ENCODE measurements at places on chromosomes 2 and 18. TPM values are rescaled to one million over a fixed set of nuclear protein-coding genes. Genes with fewer than 3 reads are reported as not detected.

DNA sequence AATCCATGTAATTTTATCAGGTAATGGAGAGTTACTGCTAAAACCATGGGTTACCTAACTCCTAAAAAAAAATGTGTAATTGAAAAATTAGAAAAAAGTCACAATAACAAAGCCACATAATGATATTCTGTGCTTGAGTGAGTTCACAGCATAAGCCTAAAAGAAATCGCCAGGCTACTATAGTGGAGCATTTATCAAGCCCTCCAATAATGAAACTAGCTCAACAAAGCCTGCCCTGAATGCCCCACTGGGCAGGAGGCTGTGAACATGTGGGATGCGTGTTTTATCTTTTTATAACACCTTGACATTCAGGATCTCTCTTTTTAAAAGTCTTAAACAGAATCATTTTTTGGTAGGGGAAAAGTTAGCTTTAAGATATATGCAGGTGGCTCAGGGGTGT is 86.3 kb downstream of the KCTD18 start:
- peaks cover 52% of the 10 kb centered on the region for H3K36me3 ChIP-seq
- peaks cover 24% of the 10 kb centered on the region for H3K4me1 ChIP-seq
- DNase-seq, result no peak
- no peaks in the 10 kb centered on the region for H3K27me3 ChIP-seq
- H3K27ac ChIP-seq, result no peak overlapping the region

GRCh38 chr2:44148999-44149398 is 19.7 kb upstream of the PPM1B start:
- H3K36me3 ChIP-seq, result 0 out of 2 replicates have a peak, but pooled peaks cover 8% of the 10 kb centered on the region
- H3K27ac ChIP-seq, result no peak overlapping the region
- no peak for DNase-seq
- no peak overlapping the region for H3K4me3 ChIP-seq
- no peaks in the 10 kb centered on the region for H3K27me3 ChIP-seq

- H3K27me3 ChIP-seq, result no peaks in the 10 kb centered on the region
- H3K4me3 ChIP-seq, result no peak overlapping the region
- H3K27ac ChIP-seq, result no peak overlapping the region
- H3K4me1 ChIP-seq, result no peaks in the 10 kb centered on the region
- H3K36me3 ChIP-seq, result no peaks in the 10 kb centered on the region
Observed at GRCh38 chr2:240601831-240602160, 15.3 kb downstream of the CAPN10 start.

Gene MEP1B
- not detected for total RNA-seq

DNA sequence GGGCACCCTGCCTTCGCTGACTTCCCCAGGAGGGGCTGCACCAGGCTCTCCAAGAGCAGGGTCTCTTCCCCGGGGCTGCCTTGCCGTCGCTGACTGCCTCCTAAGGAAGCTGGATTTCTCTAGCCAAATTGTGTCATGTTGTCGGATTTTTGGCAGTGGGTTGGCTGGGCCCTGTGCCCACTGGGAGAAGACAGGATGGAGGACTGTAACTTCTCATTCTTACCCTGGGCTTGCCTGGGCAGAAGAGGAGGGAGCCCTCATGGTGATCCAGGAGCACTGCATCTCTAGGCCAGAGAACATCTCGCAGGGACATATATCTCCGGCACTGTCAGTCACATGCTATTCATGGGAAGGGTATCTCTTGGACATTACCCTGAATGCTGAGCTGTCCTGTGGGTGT is 6.3 kb downstream of the MYO7B start:
- H3K4me1 ChIP-seq, result no peaks in the 10 kb centered on the region
- DNase-seq, result no peak
- H3K27me3 ChIP-seq, result peaks cover 23% of the 10 kb centered on the region
- no peak overlapping the region for H3K4me3 ChIP-seq

DNA sequence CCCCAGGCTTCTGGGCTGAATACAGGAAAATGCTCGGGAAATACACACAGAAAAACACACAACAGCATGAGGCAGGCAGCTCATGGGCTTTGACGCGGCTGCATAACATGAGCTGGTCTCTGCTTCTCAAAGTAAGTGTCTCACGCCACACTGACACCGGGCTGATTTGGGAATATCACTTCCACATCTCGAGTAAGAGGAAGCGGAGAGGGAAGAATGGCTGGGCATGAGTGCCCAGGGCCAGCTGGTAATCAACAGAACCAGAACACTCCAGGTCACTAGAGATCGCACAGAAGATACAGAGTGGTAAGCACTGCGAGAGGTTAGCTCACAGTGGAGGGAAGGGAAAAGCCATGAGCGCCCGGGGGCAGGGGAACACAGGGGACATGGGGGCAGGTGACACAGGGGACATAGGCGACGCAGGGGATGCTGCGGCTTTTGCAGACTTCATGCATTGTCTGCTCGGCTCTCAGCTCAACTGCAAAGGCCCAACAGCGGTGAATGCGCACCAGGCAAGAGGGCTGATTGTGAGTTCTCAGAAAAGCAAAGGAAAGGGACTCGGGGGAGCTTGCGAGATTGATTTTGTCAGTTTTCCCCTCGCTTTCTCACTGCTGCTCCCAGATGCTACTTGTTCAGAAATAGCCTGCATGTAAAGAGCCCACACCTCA is 141.4 kb downstream of the MBP start:
- H3K4me1 ChIP-seq, result peaks cover 24% of the 10 kb centered on the region
- no peaks in the 10 kb centered on the region for H3K36me3 ChIP-seq
- H3K27me3 ChIP-seq, result no peaks in the 10 kb centered on the region
- no peak overlapping the region for H3K4me3 ChIP-seq

Gene PDE11A
- total RNA-seq, result 0.53 TPM
